ENCODE measurements at places on chromosomes 16 and 17. TPM values are rescaled to one million over a fixed set of nuclear protein-coding genes. Genes with fewer than 3 reads are reported as not detected.
A peak's percentile ranks its signal among the peaks of the same experiment; 100 is the strongest.

STRADA gene
- total RNA-seq = 59.4 TPM

GRAP gene
- total RNA-seq = 13.3 TPM

- peak; percentile 30 for DNase-seq
Measured at GRCh38 chr16:58459344-58460218, 40.4 kb upstream of the NDRG4 start.

GRCh38 chr17:6940186-6940649, 55.6 kb upstream of the ALOX12 start:
- DNase-seq = no peak

DNA sequence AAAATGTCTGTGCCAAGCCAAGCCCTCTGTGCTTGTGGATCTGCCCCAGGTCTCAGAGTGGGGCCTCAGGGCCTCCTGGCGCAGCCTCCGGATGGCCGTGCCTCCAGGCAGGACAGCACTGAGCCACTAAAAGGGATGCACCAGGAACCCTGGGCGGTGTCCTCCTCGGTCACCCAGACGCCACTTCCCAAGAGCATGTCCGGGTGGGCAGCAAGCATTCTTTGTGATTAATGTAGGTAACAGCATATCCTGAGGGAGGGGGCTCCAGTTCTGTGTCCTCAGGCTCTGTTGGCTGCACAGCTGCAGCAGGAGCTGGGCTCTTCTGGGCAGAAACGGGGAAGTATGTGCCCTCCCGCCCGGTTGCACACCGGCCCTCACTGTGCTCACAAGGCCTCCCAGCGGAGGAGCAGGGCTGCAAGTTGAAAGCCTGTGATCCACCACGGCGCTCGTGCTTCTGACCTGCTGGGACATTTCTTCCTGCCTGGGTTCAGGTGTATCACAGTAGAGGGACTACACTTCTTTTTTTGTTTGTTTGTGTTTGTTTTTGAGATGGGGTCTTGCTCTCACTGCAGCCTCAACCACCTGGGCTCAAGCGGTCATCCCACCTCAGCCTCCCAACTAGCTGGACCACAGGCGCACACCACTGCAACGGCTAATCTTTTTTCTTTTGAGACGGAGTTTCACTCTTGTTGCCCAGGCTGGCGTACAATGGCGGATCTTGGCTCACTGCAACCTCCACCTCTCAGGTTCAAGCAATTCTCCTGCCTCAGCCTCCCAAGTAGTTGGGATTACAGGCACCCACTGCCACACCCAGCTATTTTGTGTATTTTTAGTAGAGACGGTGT, 37.9 kb upstream of the CHMP6 start:
- no peak for DNase-seq

GRCh38 chr16:9311303-9311954, 220.0 kb downstream of the HAPSTR1 start:
- no peak for DNase-seq

DNA sequence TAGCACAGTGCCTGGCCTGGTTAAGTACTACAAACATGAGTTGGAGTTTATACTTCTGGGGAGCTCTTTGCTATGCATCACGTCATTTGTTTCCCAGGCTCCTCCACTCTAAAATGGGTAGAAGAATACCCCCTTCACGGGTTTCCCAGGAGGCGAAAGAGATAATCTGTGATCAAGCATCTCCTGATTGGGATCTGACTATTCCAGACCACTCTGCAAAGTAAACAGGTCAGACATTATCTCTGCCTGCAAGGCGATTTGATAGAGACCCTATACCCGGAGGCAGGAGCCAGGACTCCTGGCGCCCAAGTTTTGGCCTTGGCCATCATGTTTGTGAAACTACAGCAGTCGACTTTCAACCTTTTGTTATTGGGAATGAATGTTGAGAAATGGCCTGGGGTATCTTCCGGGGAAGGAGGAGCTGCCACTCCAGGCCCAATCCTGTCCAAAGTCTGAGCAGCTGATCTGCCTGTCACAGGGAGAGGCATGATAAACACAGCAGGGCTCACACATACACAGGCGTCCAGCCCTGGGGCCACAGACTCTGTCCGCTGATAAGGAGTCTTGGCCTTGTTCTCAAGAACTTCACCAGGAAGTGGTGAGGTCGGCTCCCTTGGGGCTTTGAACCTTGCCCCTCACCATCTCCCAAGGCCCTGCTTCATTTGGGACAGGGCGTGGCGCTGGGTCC, 199.9 kb downstream of the MAF start:
- no peak for DNase-seq

DNA sequence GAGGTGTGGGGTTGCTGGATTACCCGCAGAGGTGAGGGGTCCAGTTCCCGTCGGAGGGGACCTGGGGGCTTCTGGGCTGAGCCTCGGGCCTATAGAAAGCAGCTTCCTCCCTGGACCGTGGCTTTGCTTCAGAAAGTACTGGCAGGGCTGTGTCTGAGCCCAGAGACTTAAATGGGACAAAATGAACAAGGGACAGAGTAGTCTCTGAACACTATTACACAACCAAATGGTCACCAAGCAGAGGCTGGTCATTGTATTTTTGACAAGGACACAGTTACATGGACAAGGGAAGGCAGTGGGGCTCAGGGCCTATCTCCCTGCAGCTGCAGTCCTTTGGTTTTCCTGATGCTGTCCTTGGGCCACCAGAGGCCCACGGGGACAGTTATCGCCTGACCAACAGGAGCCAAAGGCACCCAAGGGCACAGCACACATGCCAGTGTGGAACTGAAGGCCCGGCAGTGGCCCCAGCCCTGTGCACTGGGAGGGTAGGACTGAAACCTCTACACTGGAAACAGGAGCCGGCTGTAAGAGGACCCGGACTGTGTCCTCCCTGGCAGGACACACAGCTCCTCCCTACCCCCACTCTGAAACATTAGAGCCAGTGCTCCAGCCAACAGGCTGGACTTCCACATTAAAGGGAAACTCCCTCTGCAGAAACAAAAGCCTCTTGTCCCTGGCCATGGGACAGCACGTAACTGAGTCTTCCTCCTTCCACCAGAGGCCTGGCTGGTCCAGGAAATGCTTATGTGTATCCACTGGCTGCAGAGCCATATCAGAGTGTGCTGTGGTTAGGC, 26.0 kb upstream of the ERN1 start:
- no peak for DNase-seq

- peak; percentile 18 for DNase-seq
Measured at GRCh38 chr17:3961564-3962047, 2.6 kb downstream of the ATP2A3 start.

GRCh38 chr17:37750768-37751475, 6.1 kb upstream of the HNF1B start:
- no peak for DNase-seq
